ENCODE measurements at places on chromosomes 6 and 20.

DNA sequence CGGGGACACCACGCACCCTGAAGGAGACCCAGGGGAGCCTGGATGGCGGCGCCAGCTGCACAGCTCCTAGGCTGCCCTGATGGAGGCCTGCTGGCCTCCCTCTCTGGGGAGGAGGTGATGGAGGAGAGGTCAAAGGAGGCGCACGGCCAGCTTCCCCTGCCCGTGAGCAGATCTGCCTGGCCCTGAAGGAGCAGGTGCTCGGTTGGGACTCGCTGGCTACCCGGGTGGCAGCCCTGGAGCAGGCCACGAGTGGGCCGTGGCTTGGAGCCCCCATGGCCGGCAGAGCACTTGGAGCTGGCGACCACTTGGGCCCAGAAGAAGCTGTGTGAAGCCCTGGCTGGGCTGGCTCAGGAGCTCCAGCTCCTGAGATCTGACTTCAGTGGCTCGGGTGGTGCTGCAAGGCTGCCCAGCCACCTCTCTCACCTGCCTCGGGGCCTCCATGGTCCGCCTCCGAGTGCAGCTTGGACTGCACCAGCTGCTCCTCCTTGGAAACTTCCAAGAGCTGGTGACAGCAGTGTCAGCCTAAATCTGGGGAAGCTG is 7.5 kb upstream of the RAET1E start:
- no peak for DNase-seq

DNA sequence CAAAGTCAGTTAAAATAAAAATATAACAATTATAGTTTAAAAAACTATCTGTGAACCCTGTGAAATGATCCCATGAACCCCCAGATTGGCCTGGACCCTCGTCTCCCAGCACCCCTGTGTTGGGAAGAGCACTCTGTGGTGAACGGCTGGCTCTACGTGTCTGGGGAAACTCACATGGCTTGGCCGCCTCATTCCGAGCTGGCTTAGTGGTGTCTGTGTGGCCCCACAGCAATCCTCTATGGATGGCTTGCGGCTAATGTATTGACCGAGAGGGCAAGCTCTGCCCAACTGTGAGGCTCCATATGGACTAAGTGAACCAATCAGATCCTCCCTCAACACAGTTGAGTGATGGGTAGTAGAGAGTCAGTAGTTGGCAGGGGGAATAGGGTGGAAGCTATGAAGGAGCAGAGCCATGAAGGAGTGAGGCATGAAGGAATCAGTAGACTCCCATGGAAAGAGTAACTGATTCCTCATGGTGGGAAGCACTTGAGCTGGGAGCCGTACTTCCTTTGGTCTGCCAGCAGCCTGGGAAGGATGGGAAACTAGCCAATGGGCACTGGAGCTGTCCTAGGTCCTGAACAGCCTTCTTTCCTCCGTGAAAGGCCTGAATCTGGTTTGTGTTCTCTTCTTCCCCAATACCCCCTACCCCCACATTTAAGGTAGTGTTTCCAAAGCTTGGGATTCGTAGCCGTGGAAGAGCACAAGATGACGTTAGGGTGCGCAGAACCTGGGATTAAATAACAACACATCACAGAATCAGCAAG is 21.6 kb upstream of the ZNF831 start:
- no peak for DNase-seq

DNA sequence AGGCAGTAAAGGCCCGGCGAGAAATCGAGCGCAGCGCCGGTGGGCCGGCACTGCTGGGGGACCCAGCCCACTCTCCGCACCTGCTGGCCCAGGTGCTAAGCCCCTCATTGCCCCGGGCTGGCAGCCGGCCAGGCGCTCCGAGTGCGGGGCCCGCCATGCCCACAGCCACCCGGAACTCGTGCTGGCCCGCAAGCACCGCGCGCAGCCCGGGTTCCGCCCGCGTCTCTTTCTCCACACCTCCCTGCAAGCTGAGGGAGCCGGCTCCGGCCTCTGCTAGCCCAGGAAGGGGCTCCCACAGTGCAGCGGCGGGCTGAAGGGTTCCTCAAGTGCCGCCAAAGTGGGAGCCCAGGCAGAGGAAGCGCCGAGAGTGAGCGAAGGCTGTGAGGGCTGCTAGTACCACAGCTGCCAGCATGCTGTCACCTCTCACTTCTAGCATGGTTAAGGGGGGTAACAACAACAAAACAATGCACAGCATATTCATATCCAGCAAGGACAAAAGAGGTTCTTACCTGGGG is 11.3 kb upstream of the GMPR start:
- DNase-seq = no peak

- DNase-seq = no peak
Observed at GRCh38 chr6:971981-972640, 279.2 kb upstream of the EXOC2 start.

GRCh38 chr6:65531533-65531932 is 175.5 kb downstream of the EYS start:
- no peak for DNase-seq

DNA sequence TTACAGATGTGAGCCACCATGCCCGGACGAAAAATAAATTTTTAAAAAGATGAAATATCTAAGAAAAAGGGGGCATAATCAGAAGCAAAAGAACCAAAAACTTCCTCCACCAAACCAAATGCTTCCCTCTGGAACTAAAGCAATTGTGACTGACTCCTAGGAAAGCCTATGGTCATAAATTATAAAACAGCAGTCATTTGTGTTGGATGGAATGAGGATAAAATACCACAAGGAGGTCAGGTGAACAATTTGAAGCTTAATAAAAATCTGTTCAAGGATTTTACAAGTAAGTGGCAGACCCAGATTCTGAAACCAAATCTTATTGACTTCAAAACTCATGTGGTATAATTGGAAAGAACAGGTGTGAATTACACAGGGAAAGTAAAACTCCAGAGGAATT is 114.5 kb downstream of the KIF13A start:
- DNase-seq = no peak

GRCh38 chr20:37530696-37531095 is 3.0 kb upstream of the BLCAP start:
- no peak for DNase-seq

GRCh38 chr6:120228297-120228696 is 878.7 kb upstream of the MAN1A1 start:
- no peak for DNase-seq

DNA sequence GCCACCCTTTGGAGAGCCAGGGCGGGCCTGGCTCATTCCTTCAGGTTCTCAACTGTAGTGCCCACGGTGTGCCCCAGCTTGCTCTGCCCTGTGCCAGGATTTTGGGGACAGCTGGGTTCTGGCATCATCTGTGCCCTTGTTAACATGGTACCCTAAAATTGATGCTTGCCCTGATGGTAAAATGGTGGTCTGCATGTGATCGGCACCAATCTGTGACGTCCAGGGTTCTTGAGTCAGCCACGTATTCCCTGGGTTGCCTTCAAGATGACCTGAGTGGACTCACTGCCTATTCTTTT is 31.2 kb upstream of the APCDD1L start:
- no peak for DNase-seq

DNA sequence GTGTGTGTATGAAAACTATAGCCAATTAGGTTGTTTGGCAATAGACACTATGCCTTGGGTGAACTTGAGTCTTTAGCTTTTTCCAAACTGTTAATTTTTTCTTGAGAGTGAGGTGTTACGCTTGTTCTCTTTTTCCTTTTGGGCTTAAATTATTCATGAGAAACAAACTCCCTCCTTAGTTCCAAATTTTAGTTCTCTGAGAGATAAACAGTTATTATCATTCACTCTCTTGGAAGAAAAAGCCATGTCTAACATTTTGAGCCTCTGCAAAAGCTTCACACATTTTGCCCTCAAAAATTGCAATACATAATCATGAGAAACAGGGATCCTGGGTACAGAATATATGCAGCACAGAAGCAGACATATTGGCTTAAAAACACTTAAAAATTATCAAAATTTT is 1353.9 kb upstream of the MAP3K7 start:
- no peak for DNase-seq

DNA sequence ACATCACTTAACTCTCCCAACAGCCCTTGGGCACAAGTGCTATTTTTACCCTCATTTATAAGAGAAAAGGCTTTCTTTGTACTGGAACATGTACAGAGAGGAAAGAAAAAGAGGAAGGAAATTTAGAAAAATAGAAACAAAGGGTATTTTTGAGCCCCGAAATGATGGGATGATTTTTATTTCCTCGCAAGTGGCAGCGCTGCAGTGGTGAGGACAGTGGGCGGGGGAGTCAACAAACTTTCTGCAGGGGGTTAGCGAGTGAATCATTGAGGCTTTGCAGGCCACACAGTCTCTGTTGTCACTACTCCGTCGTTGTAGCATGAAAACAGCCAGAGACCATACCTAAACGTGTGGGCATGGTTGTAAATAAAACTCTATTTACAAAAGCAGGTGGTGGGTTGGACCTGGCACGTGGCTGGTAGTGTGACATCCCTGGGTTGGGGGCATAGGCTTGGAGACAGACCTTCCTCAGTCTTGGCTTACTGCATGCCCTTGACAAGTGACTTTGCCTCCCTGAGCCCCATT is 25.5 kb upstream of the OCSTAMP start:
- no peak for DNase-seq

DNA sequence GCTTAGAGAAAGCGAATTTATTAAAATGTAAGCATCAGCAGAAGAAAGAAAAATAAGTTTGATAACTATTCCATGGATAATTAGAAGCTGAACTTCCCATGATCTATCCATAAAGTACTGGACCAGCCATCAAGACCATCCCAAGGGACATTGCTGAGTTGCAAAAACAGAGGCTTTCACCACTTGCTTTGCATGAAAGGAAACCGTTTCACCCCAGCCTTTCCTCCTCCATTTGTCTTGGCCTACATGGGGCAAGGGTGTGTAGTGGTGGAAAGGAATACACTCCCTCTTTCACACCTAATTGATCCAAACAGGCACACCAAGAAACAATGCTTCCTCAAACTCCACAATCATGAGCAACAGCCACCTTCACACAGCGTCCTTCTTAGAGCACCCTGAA is 10.4 kb downstream of the HIVEP2 start:
- DNase-seq = no peak
